ENCODE measurements at places on chromosomes 1 and 21.
A peak's percentile ranks its signal among the peaks of the same experiment; 100 is the strongest.

GRCh38 chr1:232873931-232874330 lies 68.7 kb downstream of the MAP10 start:
- no peaks in the 10 kb centered on the region for H3K27me3 ChIP-seq
- H3K36me3 ChIP-seq = no peaks in the 10 kb centered on the region
- no peak overlapping the region for H3K4me3 ChIP-seq
- no peak for DNase-seq

GRCh38 chr21:44511219-44511937 lies 28.6 kb downstream of the KRTAP10-1 start:
- no peak overlapping the region for H3K27ac ChIP-seq
- no peak overlapping the region for H3K4me3 ChIP-seq
- no peak for DNase-seq
- peaks cover 25% of the 10 kb centered on the region for H3K4me1 ChIP-seq
- no peaks in the 10 kb centered on the region for H3K36me3 ChIP-seq

GRCh38 chr1:245683676-245684075 lies 528.9 kb downstream of the KIF26B start:
- H3K27ac ChIP-seq = no peak overlapping the region
- H3K36me3 ChIP-seq = no peaks in the 10 kb centered on the region
- H3K4me3 ChIP-seq = no peak overlapping the region
- H3K27me3 ChIP-seq = no peaks in the 10 kb centered on the region

- peaks cover 32% of the 10 kb centered on the region for H3K4me1 ChIP-seq
- peak overlapping the region; percentile 94 for H3K27ac ChIP-seq
- H3K36me3 ChIP-seq = no peaks in the 10 kb centered on the region
Measured at GRCh38 chr1:52920791-52921291, 699 bp downstream of the ECHDC2 start.

DNA sequence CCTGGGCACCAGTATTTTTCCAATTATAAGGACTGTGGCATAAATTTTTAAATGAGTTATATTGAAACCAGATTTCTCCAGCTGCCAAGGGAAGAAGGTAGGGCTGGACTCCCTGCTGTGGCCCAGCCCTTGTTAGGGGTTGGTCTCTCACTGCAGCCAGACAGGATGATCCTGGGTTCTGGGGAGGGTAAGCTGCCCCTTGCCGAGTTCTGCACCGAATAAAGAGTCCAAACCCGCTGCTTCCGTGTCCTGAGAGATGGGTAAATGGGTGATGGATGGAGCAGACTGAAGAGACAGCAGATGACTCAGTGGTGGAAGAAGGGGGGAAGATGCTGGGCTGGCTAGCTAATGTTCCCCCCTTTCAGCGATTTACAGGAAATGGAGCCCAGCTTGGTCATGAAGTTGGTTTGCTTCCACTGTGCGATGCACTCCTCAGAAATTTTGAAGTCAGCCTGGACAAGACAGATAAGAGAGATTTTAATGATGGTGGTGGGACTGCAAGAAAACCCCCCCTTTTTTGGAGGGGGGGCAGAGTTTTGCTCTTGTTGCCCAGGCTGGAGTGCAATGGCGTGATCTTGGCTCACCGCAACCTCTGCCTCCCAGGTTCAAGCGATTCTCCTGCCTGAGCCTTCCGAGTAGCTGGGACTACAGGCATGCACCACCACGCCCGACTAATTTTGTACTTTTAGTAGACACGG lies 41.4 kb downstream of the YARS1 start:
- H3K36me3 ChIP-seq = peaks cover 17% of the 10 kb centered on the region
- DNase-seq = no peak
- no peak overlapping the region for H3K4me3 ChIP-seq
- no peaks in the 10 kb centered on the region for H3K4me1 ChIP-seq
- no peak overlapping the region for H3K27ac ChIP-seq
